Spinal cord (tissue), 10 donors: ENCODE measurements at places on chromosomes 13 and 19. TPM values are rescaled to one million over a fixed set of nuclear protein-coding genes. Genes with fewer than 3 reads are reported as not detected.

The MISP3 gene
- 1.2 TPM for total RNA-seq

The FARP1 gene
- 44.0 TPM for total RNA-seq

The ZNF793 gene
- total RNA-seq = 23.3 TPM

The CDK8 gene
- 17.2 TPM for total RNA-seq

The FAM216B gene
- 12.7 TPM for total RNA-seq

The CLIP3 gene
- total RNA-seq = 25.2 TPM

The PLIN5 gene
- total RNA-seq = 4.0 TPM

The DGKH gene
- total RNA-seq = 8.4 TPM

The NCAN gene
- total RNA-seq = 135 TPM

The ZNF480 gene
- 10.0 TPM for total RNA-seq

The SMARCA4 gene
- total RNA-seq = 86.5 TPM

The HSD17B14 gene
- 6.9 TPM for total RNA-seq

The MUC16 gene
- under 0.01 TPM for total RNA-seq

The C19orf85 gene
- total RNA-seq = not detected

The PGLYRP2 gene
- total RNA-seq = not detected

The GIPC3 gene
- 0.55 TPM for total RNA-seq

The PROZ gene
- total RNA-seq = not detected

The RNF17 gene
- total RNA-seq = 0.10 TPM

The CCL25 gene
- total RNA-seq = not detected

The POMP gene
- total RNA-seq = 74.9 TPM

The CRB3 gene
- total RNA-seq = 0.20 TPM

The PALM3 gene
- 1.7 TPM for total RNA-seq

The APOC4 gene
- 0.22 TPM for total RNA-seq

The SELENOV gene
- total RNA-seq = 1.7 TPM

The CACNG8 gene
- total RNA-seq = 4.4 TPM
